ENCODE measurements at places on chromosomes 12 and 14.

GRCh38 chr12:96520767-96521166 is 31.4 kb downstream of the CFAP54 start:
- DNase-seq: no peak

DNA sequence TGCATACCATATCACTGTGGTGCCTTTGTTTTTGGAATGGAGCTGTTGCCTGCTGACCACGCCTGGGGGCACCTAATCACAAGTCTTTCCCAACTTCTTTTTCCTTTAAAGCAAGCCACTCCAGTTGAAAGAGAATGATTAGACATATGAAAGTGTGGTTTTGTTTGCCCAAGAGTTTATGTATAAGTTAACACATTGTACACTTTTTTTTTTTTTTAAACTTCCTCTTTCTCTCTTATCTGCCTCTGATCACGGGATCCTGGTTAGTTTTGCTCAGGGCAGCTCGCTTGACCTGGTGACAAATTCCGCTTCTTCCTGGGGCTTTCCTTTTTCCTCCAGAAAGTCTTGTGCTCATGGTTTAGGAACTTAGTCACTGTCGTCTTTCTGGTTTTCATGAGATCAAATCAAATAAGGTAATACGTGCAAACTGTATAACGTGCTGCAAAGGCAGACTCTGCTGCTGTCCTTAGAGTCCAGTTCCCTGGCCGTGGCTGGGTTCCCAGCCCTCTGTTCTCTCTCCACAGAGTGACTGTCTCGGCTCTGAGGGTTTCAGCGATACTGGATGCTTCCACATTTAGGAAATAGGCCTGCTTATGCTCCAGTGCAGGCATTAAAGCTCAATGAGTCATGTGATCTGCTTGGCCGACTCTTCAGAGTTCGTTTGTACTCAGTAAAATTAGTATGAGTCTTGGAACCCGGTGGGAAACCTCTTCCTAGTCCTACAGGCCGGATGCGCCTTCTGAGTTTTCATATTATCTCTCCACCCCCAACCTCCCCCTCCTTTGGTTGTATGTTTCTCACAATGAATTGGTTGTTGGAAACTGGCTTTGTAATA is 15.2 kb downstream of the RASSF3 start:
- DNase-seq: peak; percentile 78

- no peak for DNase-seq
Measured at GRCh38 chr12:32159925-32160324, 53.3 kb downstream of the BICD1 start.

GRCh38 chr14:42229976-42230375 is 623.3 kb downstream of the LRFN5 start:
- no peak for DNase-seq

- no peak for DNase-seq
Measured at GRCh38 chr14:42523666-42524065, 917.0 kb downstream of the LRFN5 start.

DNA sequence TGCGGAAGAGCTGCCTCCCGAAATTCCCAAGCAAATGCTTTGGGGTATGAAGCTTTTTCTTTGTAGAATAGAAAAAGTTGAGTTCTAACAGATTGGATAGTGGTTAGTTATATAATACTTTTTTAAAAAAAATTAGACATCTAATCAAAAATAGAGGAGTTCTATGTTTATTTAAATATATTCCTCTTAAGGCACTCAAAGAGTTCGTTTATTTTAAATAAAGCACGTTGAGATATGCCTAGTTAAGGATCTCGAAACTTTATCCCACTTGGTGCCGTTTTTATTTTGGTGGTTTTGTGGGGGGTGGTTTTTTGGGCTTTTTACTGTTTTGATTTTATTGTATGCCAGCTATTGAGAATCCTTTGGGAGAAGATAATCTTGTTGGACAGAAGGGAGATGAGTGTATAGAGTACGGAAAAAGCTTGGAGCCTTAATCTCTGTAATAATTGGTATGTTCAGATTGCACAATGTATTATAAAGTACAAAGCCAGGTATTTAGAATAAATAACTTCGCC is 10.7 kb upstream of the SNAPC1 start:
- DNase-seq: no peak

GRCh38 chr12:89256060-89256459 is 96.2 kb downstream of the DUSP6 start:
- DNase-seq: no peak

- DNase-seq: no peak
Measured at GRCh38 chr12:86741531-86741930, 485.3 kb upstream of the MGAT4C start.

- no peak for DNase-seq
Measured at GRCh38 chr12:101694986-101695385, 2.5 kb upstream of the CHPT1 start.

DNA sequence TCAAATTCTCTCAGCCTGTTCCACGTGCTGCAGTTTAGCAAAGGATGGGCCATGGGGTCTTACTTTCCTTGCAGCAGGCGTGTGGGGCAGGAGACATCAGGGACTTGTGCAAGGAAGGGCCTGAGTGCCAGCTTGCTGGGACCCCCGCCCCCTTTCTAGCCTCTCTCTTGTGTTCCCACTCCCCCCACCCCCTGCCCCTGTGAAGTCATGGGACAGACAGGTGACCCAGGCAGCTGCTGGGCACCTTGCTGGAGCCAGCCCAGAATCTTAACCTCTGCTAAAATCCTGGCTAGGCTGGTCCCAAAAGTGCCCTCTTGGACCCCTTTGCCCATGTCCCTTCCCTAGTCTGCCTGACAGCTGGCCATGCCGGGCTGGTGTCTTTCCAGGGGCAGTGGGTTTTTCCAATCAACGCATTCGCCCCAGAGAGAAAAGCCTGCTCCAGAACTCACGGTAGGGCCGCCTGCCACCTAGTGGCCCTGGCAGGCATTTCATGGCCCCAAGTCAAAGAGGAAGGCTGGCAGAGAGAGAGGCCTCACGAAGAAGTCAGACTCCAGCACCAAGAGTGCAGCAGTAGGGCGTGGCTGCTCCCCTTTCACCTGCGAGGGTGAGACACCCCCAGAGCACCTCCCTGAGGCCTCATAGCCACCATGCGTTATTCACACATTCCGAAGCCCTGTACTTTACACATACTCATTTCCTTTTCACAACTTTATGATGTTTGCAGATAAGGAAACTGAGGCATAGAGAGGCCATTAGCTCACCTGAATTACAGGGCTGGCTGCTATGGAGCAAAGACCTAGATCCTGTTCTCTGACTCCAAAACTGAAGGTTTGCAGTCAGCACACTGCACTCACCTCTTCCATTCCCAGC is 67.4 kb downstream of the LGMN start:
- no peak for DNase-seq

GRCh38 chr14:53646925-53647324 is 309.7 kb downstream of the BMP4 start:
- DNase-seq: no peak

DNA sequence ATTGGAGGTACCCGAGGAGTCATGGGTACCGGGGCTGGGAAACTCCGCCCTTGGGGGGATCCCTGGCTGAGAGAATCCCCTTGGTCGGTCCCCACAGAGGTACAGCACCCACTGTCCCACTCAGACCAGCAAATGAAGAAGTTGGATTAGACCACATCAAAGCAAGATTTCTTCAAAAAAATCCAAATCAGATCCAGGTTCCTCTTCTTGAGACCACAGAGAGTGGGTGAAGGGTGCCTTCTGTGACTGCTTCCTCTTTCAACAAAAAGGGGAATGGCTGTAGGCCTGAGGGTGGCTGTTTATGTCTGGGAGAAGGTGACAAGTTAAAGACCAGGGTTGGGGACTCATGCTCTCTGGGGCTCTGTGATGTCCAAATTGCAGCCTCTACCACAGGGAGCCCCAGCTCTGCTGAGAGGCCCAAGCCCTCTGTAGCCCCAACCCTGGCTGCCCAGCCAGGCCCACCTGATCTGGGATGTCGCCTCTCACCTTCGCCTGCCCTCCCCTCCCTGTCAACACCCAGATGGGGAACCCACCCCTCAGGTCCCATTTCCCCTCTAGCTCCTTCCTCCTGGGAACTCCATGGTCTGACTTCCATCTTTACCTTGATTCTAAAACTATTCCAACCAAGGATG is 50.9 kb downstream of the ZFP36L1 start:
- no peak for DNase-seq

DNA sequence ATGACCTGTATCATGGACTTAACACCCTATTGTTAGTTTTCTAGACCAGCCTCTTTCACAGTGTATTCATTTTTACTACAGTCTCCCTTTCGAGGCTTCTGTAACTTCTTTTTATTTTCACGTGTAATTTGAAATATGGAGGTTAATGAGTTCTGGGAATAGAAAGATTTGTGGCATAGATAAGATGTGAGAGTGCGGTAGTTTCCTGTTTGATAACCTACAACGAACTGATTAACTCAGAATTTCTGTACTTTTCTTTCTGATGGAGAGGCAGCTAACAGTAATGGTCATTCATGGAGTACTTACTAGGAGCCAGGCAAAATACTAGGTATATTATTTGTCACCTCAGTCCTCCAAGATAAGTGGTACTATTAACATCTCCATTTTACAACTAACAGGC is 21.2 kb downstream of the POLR3B start:
- no peak for DNase-seq

DNA sequence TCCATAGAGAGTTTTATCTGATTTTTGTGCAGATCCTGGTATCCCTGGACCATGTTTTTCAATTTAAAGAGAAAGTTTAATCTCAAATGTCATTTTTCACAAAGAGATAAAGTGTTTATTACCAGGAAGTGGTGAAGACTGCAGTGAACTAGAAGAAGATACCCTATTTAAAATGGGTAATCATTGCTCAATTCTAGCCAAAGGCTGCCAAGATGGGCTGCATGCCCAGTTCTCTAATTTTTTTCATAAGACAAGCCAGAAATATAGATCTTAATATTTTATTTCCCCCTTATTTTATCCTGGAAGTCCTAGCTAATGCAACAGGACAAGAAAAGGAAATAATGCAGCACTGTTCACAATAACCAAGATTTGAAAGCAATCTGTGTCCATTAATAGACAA is 343.5 kb downstream of the PCNX1 start:
- DNase-seq: no peak

GRCh38 chr12:82326905-82327503 is 31.2 kb downstream of the CCDC59 start:
- DNase-seq: no peak

GRCh38 chr14:71355324-71356201 is 448.3 kb downstream of the PCNX1 start:
- peak; percentile 88 for DNase-seq

- peak; percentile 21 for DNase-seq
Measured at GRCh38 chr12:78797196-78797931, 67.2 kb upstream of the SYT1 start.

- DNase-seq: no peak
Measured at GRCh38 chr12:109382031-109382430, 34.3 kb downstream of the MYO1H start.

- no peak for DNase-seq
Measured at GRCh38 chr12:88998421-88998820, 353.9 kb downstream of the DUSP6 start.

DNA sequence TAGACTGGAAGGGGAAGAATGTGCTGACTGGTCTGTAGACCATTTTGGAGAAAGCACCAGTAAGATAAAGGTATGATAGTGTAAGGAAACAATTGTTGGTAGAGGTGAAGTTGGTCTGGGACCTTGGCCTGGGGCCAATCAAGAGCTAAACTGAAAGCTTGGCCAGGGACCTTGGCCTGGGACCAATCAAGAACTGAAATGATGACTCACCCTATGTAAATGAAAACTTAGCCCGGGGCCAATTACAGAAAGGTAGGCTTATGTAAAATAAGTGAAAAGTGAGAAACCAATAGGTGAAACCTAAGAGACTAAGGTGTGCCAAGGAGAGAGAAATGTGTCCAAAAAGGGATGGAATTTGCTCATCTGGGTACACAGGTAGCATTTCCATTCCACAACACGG is 776.0 kb downstream of the C12orf50 start:
- DNase-seq: no peak

DNA sequence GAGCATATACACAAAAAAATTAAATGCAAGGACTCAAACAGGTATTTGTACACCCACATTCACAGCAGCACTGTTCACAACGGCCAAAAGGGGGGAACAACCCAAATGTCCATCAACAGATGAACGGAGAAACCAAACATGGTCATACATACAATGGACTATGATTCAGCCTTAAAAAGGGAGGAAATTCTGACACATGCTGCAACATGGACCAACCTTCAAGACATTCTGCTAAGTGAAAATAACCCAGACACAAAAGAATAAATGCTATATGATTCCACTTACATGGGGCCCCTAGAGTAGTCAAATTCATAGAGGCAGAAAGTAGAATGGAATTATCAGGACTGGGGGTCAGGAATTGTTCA is 29.5 kb downstream of the ACTN1 start:
- no peak for DNase-seq

- DNase-seq: no peak
Measured at GRCh38 chr14:99287269-99287942, 15.4 kb upstream of the BCL11B start.

DNA sequence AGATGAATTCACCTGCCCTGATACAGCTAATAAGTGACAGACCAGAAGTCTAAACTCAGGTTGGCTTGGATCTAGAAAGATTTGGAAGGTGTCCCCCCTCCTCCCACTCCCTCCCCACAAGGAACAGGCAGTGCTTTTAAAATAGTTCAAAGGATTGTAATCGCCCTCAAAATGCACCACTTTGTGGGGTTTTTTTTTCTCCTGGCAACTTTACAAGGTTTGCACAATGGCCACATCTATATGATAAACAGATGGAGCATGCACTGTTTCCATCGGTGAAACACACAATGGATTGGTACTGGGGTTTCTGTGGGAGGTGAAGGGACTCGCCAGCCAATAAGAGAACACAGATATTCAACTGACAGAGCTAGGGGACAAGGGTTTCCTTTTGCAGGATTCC is 137.4 kb downstream of the LLPH start:
- DNase-seq: no peak

DNA sequence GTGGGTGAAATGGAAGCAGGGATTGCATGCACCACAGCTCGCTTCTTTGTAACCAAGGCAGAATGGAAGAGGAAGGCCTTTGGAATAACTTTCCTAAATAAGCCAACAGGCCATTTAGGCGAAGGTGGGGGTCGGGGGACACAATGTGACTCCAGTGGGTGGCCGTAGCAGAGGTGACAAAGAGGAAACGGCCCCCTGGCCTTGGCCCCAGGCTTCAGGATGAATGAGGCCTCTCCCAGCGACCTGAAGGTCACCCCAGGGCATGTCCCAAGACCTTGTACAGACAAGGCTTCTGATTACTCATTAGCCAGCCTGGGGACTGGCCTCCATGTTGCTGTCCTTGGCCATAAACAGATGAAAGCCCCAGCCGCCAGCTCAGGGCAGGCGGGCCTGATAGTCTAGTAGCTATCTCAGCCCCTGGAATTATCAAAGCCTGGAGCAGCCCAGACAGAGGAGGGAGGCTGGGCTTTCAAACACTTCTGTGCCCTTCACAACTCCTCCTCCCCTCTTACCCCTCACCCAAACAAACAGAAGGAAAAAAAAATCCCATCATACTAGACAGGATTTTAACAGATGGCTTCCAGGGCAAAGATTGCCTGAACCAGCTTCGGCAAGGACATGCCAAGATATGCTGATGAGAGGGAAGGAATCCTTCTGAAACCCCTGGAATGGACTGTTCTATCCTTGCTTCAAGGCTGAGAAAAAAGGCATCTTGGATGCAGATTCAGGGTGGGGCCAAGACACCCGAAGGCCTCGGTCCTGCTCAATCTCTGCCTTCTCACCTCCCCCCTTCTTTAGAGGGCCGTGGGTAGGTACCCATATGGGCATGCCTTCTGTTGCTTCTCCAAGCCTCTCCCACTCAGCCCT is 142.3 kb upstream of the PARP11 start:
- DNase-seq: no peak

GRCh38 chr14:77469067-77469505 is 11.2 kb downstream of the AHSA1 start:
- no peak for DNase-seq

- no peak for DNase-seq
Measured at GRCh38 chr14:51603495-51603894, 48.2 kb upstream of the FRMD6 start.

GRCh38 chr14:90255871-90256270 is 482 bp upstream of the PSMC1 start:
- DNase-seq: no peak
